ENCODE measurements at places on chromosomes 1 and 21. TPM values are rescaled to one million over a fixed set of nuclear protein-coding genes. Genes with fewer than 3 reads are reported as not detected.

DNA sequence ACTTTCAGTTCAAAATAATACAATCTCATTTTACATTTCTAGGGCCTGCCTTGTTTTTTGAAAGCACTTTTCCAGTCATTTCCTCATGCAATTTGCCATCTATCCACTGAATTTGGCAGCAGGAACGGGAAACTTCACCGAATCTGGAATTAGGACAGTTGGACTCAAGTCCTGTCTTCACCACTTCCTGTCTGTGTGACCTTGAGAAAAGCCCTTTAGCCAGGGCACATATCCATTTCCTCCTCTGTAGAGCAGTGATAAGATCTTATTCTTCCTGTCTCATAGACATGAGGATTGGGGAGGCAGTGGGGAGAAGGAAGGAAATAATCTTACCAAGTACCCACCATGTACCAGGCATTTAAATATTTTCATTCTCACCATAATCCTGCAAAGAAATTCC is 12.0 kb downstream of the VAV3 start:
- DNase-seq, result no peak

DNA sequence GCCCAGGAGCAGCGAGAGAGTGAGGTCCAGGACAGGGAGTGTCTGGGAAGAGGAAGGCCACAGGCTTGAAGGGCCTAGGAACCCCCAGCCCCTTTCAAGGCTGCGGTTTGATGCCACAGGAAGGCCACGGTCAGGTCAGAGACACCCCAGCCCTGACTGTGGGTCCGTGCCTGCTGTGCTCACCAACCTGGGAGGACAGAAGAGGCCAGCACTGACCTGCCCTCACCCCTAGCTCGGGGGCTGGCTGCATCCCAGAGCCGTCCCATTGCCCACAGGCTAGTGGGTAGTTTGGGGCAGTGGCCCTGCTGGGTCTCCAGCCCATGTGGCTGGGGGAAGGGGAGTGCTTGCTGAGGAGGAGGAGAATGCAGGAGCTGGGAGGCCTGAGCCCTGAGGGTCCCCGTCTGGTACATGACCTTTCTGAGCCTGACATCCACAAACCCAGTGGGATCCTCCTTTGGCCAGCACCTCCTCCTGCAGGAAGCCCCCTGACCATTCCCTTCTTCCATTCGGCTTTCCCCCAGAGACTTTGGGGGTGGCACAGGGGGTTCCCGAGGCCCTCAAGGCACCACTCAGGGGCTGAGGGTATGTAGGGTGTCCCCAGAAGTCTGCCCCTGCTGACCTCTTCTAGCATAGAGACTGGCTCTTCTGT is 54.3 kb downstream of the WNT9A start:
- no peak for DNase-seq

GRCh38 chr1:197910120-197910991 is 6.8 kb upstream of the LHX9 start:
- no peak for DNase-seq

DNA sequence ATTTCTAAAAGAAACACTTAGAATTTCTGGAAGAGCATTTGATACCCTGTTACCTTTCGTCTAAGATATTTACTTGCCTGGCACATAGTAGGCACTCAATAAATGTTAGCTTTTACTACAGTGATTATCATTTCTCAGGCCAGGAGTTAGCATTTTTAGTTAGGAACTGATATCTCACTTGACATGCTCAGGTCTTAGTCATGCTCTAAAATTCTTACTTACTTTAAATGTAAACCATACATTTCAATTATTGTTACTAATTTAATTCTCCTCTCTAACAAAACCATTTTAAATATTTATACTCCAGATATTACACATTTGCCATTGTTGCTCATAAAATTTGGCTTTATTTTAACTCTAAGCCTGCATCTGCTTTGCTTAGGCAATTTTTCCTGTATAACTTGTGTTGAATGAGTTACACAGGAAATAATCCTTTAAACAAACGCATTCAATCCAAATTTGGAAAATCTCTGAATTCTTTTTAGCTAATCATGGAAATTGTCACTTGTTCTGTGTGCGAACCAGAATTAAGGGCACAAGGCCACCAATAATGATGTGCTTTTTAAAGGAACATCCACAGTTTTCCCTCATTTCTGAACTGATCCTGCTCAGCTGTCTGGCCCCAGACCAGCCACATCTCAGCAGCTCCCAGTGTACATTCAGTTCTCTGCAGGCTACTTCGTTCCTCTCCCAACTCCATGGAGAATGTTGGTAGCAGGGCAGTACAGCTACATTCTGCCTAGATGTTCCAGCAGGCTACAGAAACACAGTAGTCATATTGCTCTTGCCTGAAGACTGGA is 15.6 kb downstream of the NIBAN1 start:
- no peak for DNase-seq

DNA sequence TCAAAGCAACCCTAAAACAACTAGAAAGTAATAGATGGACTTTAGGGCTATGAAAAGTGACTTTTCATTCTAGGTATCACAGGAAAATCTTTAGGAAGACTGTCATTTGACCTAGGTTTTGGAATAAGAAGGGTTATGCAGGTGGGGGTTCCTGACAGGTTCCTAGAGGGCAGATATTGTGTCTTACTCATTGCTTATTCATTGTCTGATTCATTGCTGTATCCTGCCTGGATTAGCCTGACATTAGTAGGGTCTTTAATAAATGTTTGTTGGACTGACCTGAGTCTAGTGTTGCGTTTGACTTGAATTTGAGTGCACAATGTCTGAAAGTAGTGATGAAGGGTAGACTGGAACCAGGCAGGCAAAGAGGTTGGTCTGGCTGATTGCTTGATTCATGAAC is 6.0 kb downstream of the FNBP1L start:
- no peak for DNase-seq

DNA sequence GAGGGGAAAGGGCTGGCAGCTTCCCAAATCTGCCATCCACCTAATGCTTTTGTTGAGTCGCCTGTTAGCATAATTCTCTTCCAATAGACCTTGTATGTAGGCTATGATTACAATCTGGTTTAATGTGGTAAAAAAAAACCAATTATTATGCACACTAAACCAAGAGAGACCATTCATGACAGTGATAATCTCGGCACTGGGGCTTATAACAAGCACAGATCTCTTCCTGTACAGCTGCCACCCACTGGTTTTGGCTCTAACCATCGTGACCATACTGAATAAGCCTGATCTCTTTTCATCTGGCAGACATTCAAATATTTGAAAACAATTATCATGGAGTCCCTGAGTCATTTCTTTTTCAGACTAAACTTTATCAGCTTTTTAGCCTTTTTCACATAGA is 12.0 kb upstream of the SYT14 start:
- no peak for DNase-seq

DNA sequence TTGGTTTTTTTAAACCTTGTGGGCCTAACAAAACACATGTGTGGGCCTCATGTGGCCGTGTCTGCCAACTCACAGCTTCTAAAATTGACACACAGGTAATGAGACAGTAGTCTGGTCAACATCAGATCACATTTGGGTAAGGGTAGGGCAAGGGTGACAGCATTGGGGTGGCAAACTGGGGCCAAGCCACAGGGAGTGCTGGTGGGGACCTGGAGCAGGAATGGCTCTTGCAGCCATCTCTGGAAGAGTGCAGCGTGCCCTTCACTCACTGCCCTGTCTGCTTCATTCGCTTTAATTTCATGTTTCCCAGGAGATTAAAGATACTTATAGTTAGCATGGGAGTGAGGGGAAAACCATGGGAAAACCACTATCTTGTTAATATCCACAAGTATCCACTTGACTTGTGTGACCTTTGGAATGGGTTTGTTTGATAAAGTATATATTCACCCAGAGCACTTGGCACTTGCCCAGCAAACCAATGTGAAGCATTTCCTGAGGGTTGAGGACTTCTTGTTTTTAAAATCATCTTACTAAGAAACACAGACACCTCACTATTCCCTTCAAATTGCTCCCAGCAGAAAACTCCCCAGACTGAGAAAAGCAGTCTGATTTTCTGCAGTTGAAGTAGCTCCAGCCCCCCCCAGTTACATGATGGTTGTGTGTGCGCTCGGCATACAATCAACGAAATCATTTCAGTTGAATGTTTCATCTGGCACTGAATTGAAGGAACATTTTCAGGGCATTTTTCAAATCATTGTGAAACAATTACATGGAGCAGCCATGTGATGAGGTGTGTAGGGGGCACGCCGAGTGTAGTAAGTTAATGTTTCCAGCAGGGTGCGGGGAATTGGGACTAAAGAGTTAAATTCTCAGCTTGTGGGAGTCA is 175.7 kb downstream of the VPS13D start:
- DNase-seq, result no peak

DNA sequence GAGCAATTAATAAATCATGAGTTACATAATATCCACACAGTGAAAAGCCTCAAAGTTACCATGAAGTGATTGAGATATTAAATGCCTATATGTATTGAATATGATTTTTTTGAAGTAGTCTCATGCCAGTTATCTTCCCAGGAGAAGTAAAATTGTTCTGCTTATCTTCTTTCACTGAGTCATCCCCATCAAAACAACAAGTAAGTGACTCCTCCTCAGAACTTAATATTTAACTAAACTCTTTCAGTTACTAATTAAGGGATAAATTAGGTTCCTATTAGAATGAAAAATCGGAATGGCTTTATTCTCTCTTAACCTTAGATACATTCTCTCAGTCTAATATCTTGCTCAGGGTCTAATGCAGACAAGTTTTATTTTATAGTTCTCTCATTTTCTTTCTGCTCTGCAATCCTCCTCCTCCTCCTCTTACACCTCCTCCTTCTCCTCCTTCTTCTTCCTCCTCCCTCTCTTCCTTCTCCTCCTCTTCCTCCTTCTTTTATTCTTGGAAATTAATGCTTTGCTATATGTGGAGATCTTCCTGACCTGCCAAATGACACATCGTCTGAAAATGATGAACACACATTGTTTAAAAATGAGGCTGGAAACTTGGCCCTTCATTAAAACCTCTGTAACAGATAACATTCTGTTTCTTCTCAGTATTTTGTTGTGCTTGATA is 110.9 kb downstream of the RUNX1 start:
- no peak for DNase-seq

DNA sequence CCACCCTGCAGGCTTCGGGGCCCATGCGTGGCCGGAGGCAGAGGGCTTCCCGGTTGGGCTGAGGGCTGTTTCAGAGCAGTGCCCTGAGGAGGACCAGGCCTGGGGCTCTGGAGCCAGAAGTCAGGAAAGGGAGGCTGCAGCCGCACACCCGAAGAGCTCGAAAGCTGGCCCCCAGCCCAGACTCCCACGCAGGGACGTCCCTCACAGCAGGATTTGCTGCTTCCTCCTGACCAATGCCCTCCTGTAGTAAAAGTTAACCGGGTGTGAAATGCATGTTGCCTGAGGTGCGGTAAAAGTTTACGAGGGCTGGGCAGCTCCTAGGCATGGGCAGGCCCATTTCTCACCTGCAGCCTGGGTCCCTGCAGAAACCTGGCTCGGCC is 101.5 kb upstream of the ARHGEF16 start:
- no peak for DNase-seq

- no peak for DNase-seq
These were observed 2.0 kb downstream of the TEX46 start for GRCh38 chr1:23013657-23014056.

GRCh38 chr1:224542783-224543440 is 73.2 kb upstream of the CNIH3 start:
- DNase-seq, result no peak

GRCh38 chr1:183022202-183023145 is 746 bp upstream of the LAMC1 start:
- peak; percentile 83 for DNase-seq

DNA sequence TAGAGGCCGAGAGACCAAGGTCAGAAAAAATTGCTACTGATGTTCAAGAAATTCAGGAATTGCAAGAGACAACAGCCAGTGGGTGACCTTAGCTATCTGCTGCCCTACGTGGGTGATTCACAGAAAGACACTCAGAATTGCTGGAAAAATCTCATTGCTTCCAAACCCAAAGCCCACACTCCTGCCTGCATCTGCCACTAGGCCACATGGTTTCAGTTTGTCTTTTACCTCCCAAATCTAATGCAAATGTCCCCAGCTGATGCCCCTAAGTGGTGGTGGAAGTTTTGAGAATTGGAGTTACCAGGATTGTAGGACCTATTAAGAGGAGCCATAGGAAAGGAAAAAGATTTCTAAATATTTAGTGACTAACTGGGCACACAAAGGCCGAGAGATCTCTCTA is 341.5 kb upstream of the CHRM3 start:
- DNase-seq, result no peak

DNA sequence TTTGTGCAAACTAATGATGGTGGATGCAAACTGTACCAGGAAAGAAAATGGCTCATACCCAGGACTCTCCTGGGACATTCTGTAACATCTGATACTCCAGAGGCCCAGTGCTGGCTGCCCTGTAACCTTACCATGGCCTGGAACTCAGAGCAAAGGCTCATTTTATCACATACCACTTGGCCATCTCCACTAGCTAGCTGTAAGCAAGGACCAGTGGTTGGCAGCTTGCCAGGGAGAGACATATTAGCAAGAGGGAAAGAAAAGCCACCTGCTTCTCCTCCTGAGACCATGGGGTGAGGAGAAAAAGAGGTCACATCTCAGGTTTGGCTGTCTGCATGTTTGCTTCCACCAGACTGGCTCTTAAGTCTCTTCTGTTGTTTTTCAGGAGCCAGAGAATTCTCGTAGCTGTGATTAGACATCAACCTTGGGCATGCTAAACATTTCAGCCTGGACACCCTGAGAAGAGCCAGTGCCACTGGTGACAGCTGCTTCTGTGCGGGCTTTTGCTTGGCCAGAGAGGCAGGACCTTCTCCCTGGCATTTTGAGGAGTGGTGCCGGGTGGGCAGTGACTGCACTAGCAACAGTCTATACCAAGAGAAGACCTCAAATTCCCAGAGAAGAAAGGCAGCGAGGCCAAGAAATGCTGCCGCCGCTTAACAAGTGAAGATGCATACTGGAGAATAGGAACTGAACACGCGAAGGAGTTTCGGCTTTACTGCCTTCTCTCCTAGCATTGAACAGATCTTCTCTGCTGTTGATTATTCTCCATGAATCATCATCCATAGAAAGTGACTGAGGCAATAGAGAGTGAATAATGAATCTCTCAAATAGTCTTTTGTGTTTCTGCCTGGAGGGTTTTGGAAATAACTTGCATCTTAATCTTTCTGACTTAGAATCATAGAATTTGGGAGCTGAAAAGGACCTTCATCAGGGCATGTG is 6.7 kb upstream of the INKA2 start:
- DNase-seq, result no peak

The ORC1 gene
- total RNA-seq, result 0.38 TPM

The KPRP gene
- total RNA-seq, result not detected

The IL24 gene
- total RNA-seq, result not detected

The SUSD4 gene
- total RNA-seq, result 1.3 TPM

The GNAI3 gene
- 2.5 TPM for total RNA-seq

The CRP gene
- 3,370 TPM for total RNA-seq

The CD5L gene
- 11.9 TPM for total RNA-seq

The INAVA gene
- 0.45 TPM for total RNA-seq

The NPL gene
- 15.0 TPM for total RNA-seq

The NPPB gene
- total RNA-seq, result not detected
